ENCODE measurements at places on chromosomes 1 and 21.

DNA sequence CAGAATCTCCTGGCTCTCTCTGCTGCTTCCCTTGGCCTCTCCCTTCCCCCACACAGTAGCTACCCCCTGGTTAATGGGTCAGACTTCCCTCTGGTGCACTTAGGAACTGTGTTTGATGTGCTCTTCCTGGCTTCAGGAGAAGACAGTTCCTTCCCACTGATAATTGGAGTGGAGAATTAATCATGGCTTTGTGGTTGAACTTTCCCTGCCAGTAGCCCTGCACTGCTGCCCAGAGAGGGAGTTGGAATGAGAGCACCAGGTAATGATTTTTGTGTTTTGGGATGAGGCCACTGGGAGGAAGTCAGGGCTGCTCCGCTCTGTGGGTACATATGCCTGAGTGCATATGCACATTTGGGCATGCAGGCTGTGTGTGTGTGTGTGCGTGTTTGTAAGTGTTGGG, 39.7 kb upstream of the PADI2 start:
- DNase-seq: no peak

- peak; percentile 34 for DNase-seq
Measured at GRCh38 chr1:233355841-233356704, 28.5 kb downstream of the MAP3K21 start.

DNA sequence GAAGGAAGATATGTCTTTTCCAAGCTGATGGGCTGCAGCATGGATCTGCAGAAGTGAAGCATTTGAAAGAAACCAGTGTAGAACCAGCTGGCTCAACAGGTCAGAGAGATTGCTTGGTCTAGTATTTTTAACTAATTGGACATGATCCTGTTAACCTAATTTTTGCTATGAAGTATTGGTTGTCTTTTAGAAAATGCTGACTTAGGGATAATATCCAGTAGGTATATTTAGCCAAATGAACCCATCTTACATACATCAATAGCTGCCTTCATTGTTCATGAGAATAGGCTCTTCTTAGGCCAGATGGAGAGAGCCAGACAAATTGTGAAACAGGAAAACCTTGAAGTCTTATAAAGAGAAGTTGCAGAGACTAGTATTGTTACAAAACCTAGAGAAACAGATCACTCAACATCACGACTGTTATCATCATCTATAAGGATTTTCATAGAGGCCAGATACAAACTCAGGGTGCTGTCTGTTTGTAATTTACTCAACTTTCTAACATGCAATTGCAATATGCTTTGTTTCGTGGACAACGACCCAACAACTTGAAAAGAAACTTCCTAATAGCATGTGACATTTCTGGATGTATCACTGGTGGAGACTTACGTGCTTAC, 148.2 kb downstream of the DISC1 start:
- DNase-seq: no peak

- no peak for DNase-seq
Measured at GRCh38 chr21:32356874-32357395, 35.9 kb downstream of the URB1 start.

DNA sequence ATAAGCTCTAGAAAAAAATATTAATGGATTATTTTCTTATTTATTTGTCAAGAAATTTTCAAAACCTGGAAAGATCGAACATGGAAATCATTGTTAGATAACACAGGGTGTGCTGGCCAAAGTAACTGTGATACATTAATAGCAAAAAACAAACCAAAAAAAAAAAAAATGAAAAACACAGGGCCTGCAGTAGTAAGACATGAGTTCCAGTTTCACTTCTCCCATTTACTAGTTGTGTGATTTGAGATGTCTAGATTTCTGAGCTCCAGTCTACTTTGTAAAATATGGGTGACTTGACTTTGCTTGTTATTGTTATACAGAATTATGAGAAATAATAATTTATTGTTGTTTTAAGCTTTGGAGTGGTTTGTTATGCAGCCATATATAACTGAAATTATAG, 13.6 kb downstream of the FAM177B start:
- no peak for DNase-seq

DNA sequence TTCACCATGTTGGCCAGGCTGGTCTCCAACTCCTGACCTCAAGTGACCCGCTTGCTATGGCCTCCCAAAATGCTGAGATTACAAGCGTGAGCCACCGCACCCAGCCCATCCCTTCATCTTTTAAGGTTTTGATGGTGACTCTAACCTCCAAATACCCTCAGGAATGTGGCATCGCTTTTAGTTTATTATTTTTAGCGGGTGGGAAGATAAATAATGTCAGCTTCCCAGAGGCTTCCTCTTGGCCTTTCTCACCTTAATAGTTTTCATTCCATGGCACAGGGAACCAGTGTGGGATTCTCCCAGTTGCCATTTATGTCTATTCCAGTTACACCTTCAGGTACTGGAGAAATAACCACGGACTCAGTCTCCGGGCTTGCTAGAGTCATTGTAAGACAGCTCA, 92.1 kb upstream of the LRRN2 start:
- no peak for DNase-seq

- DNase-seq: no peak
Measured at GRCh38 chr1:34779005-34779404, 2.0 kb upstream of the GJB3 start.

- no peak for DNase-seq
Measured at GRCh38 chr1:160207771-160208556, 2.8 kb downstream of the PEA15 start.

GRCh38 chr21:46145840-46146691, 9.3 kb downstream of the FTCD start:
- DNase-seq: no peak

DNA sequence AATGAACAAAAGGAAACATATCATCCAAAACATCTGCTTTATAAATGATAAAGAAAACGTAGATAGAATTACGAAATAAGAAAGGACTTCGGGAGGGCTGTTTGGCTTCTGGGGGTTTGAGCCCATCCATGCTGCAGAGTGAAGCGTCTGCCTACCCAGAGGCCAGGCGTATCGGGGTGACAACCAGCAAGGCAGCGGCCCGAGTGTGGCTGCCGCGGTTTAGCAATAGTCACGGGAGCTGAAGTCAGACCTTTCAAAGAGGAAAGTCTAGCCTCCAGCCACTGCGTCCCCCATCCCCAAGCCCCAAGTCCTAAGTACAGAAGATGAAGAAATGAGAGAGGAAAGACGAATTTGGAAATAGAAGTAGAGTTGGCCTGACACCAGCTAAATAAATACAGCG, 8.6 kb downstream of the SLC37A1 start:
- DNase-seq: no peak

DNA sequence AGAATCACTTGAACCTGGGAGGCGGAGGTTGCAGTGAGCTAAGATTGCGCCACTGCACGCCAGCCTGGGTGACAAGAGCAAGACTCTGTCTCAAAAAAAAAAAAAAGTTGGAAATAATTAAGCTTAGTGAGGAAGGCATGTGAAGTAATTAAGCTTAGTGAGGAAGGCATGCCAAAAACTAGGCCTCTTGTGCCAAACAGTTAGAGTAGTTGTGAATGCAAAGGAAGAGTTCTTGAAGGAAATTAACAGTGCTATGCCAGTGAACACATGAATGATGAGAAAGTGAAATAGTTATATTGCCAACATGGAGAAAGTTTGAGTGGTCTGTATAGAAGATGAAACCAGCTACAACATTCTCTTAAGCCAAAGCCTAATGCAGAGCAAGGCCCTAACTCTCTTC, 85.0 kb downstream of the MAN1A2 start:
- no peak for DNase-seq

DNA sequence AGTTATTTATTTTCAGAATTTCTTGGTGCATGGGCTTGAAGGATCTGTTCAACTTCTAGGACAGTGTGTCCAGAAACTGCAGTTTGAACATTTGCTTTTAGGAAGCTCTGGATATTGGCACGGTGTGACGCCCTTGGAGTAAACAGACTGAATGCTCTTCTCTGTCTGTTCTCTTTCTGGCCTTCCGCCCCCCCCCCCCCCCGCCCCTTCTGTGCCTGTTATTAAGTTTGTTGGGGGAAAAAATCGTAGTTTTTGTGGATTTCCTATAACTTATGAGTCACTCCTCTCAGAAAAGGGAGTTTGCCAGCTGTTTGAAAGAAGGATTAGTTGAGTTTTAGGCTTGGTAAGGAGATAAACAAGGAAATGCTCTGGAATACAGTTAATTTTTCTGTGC, 1.2 kb downstream of the KCTD3 start:
- DNase-seq: no peak

GRCh38 chr1:246364415-246364941, 142.6 kb downstream of the SMYD3 start:
- DNase-seq: no peak

GRCh38 chr1:23600283-23600682, 41.0 kb upstream of the ID3 start:
- no peak for DNase-seq

- DNase-seq: no peak
Measured at GRCh38 chr1:231407049-231407448, 15.0 kb downstream of the EGLN1 start.

- DNase-seq: no peak
Measured at GRCh38 chr1:88736633-88737248, 52.7 kb downstream of the PKN2 start.

- no peak for DNase-seq
Measured at GRCh38 chr1:3999941-4000735, 100.1 kb upstream of the C1orf174 start.

GRCh38 chr21:38761531-38761930, 44.2 kb upstream of the ETS2 start:
- DNase-seq: no peak

DNA sequence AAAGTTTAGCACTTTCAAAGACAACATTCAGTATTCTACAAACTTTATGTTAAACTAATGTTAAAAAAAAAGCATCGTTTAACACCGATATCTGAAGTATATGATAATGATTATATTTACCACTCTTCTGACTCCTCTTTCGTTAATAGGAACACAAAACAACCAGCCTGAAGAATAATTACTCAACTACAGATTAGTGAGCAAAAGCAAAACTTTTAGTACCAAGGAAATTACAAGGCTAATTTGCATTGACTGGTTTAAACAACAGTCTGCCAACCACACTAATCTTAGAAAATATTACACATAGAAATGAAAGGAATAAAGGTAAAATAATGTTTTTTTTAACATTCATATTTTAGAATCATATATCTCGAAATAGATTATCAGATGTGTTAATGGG, 500.7 kb downstream of the LMO4 start:
- no peak for DNase-seq

GRCh38 chr1:211660718-211661222, 14.7 kb downstream of the NEK2 start:
- no peak for DNase-seq

- DNase-seq: no peak
Measured at GRCh38 chr1:157025385-157025784, 20.2 kb downstream of the ARHGEF11 start.

GRCh38 chr1:51264451-51264850, 28.4 kb downstream of the RNF11 start:
- no peak for DNase-seq

GRCh38 chr1:226631229-226632000, 82.9 kb downstream of the STUM start:
- DNase-seq: no peak

DNA sequence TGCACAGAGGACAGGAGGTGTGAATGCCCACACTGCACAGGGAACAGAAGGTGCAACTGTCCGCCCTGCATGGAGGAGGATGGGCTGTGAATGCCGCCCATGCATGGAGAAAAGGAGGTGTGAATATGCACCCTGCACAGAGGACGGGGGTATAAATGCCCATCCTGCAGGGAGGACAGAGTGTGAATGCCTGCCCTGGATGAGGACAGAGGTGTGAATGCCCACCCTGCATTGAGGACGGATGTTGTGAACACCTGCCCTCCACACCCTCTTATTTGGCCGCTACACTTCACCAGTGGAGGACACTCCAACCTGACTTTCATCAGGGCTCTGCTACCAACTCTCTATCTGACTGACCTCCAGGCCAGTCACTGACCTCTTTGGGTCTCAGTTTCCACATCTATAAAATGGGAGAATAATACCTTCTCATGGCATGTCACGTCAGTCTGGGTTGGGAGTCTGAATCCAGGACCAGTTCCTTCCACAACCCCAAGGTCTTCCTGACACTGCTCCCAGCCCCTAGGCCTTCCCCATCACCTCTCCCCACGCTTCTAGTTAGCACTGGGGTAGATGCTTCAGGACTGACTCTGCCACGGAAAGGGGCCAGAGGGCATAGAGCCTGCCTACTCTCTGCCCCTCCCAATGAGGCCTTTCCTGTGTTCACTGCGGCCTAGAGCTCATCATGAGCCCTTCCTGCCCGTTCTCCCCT, 28.4 kb downstream of the ZBTB17 start:
- no peak for DNase-seq

DNA sequence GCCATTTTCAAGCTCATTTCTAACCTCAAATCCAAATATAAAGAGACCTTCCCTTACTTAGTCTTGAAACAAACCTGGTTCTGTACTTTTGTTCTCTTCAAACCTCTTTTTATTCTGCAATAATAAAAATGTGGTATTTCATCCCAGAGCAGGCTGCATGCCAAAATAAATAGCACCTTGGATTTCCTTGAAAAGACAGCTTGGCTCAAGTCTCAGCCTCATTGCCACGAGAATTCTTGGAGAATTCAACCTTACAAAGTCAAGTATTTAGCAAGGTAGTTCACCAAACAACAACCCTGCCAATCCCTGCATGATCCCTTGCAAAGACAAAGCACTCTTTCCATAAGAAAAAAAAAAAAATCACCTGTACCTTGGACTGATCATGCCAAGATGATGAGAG, 33.8 kb downstream of the KANK4 start:
- no peak for DNase-seq

- DNase-seq: no peak
Measured at GRCh38 chr21:42313501-42313969, 1.7 kb downstream of the TFF3 start.

DNA sequence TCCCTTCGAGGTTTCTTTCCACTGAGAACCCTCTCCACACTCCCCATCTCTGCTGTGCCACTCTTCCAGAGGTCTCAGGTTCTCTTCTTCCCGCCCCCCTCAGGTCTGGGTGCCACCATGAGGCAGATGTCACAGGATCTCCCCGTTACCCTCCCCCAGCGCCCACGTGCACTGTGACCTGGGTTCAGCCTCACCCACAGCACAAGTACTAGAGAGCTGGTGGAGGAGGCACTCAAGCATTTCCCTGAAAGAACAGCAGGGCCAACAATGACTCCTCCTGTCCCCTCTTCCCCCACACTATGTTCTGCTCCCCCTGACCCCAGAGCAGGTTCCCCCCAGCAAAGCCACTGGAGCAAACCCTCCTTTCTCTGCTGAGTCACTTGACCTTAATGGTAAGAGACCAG, 14.3 kb downstream of the PLEKHA6 start:
- no peak for DNase-seq

DNA sequence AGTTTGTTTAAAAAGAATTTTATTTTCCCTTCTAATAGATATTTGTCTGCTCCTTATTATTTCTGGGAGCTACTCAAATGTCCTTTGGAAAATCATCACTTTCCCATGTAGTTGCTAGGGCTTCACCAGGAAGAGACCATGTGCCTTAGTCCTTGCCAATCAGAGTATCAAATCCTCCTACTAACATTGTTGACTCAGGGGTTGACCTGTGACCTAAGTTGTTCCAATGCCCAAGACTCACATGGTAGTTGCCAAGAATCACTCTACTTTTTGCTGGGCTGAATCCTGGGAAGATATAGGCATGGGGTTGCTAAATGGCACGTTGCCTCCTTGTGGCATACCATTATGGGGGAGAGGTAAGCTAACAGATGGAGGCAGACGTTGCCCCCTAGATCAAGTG, 58.2 kb upstream of the FOXD3 start:
- no peak for DNase-seq
